Activated CD4-positive, alpha-beta memory T cell treated with anti-CD3 and anti-CD28 coated beads, Interleukin-2, amount 10 ng/mL, durations not matched to agents 7 days and 5 days (primary cell): ENCODE measurements at places on chromosomes 2 and 18. TPM values are rescaled to one million over a fixed set of nuclear protein-coding genes. Genes with fewer than 3 reads are reported as not detected.

DNA sequence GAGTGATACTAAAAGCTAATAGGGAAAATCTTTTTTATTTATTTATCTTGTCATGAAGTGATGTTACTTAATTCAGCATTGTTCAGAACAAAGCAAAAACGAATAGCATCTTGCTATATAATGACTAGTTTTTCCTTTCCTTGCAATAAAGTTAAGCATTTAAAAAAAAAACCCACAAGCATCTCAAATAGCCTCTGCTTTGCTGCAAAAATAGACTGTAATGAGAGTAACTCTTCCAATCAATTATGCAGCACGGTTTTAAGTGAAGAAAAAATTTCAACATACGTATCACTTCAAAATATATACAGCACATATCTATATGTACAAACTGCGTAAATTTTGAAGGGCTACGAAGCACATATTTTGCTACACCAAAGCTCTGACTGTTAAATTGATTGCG is 153.3 kb upstream of the VRK2 start:
- no peaks in the 10 kb centered on the region for H3K36me3 ChIP-seq
- no peak for DNase-seq
- no peaks in the 10 kb centered on the region for H3K4me1 ChIP-seq
- no peak overlapping the region for H3K4me3 ChIP-seq
- H3K27me3 ChIP-seq, result no peaks in the 10 kb centered on the region

GRCh38 chr2:88657131-88657530 is 29.9 kb upstream of the EIF2AK3 start:
- H3K36me3 ChIP-seq, result no peaks in the 10 kb centered on the region
- no peak overlapping the region for H3K4me3 ChIP-seq
- H3K4me1 ChIP-seq, result peaks cover 1% of the 10 kb centered on the region
- H3K27ac ChIP-seq, result no peak overlapping the region

- H3K4me3 ChIP-seq, result no peak overlapping the region
- H3K36me3 ChIP-seq, result peaks cover 3% of the 10 kb centered on the region
- no peaks in the 10 kb centered on the region for H3K27me3 ChIP-seq
- no peak overlapping the region for H3K27ac ChIP-seq
Measured at GRCh38 chr2:8116661-8117060, 565.2 kb upstream of the ID2 start.

DNA sequence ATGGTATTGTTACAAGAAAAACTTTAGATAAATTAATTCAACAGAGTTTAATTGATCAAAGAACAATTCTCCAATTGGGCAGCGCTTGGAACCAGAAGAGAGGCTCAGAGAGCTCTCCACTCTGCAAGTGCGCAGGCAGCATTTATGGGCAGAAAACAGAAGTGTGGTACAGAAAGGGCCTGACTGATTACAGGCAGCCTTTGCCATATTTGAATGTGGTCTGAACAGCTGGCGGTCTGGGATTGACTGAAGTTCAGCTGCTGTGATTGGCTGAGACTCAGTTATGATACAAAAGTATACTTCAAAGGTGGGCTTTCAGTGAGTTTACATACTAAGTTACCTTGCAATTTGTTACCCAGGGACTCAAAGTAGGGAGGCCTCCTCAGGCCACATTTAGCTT is 301.3 kb upstream of the ID2 start:
- no peak overlapping the region for H3K4me3 ChIP-seq
- peaks cover 2% of the 10 kb centered on the region for H3K36me3 ChIP-seq
- DNase-seq, result no peak
- H3K27ac ChIP-seq, result no peak overlapping the region

DNA sequence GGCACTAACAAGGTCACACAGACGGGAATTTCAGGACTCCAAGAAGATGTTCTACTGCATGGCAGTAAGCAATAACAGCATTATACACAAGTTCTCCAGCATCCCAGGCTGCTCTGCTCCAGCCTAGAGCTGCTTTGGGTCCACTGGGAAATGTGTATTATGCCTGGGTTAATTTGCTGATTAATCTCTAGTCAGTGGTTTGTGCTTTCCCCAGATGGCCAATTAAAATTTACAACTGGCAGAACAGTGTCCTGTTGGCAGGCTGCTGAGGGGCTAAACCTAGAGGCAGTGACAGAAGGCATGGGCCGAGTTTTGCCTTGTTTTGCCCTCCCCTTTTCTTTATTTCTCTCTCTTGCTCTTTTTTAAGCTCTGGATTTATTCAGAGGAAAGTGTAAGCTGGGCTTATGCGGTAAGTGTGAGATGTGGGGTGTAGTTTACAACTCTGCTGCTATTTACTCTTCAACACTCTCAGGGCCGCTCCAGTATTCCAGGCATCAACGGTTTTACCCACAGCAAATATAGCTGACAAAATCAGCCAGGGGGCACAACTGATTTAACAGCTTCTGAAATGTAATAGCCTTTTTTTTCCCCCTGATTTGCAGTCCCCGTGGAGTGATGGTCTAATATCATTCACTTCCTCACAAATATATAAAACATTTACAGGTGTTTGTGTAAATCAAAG is 348.0 kb downstream of the GPD2 start:
- H3K4me3 ChIP-seq, result no peak overlapping the region
- H3K27me3 ChIP-seq, result no peaks in the 10 kb centered on the region
- DNase-seq, result no peak
- no peaks in the 10 kb centered on the region for H3K36me3 ChIP-seq
- no peaks in the 10 kb centered on the region for H3K4me1 ChIP-seq

GRCh38 chr2:55862673-55863390 is 60.8 kb downstream of the EFEMP1 start:
- no peak overlapping the region for H3K27ac ChIP-seq
- no peaks in the 10 kb centered on the region for H3K36me3 ChIP-seq
- no peaks in the 10 kb centered on the region for H3K27me3 ChIP-seq
- DNase-seq, result no peak

GRCh38 chr2:43044093-43044681 is 182.2 kb downstream of the ZFP36L2 start:
- peaks cover 13% of the 10 kb centered on the region for H3K27me3 ChIP-seq
- H3K4me1 ChIP-seq, result peaks cover 24% of the 10 kb centered on the region
- H3K36me3 ChIP-seq, result no peaks in the 10 kb centered on the region

DNA sequence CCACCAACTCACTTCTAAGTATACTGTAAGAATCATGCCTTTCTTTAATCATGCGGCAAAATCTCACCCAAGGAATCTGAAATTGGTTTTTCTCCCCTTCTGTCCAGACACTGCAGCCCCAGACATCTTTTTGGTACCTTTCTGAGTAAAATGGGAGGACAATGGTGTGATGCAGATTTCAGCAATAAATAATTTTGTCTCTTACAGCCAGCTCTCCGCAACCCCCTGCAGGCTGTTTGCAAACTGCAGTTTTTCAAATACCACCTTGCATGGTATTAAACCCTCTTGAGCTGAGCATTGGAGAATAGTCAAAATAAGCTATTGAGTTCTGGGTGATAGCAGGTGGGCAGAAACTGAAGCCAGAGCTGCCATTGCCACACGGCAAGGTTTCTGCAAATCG is 32.2 kb downstream of the GPR39 start:
- no peak for DNase-seq
- no peak overlapping the region for H3K27ac ChIP-seq
- H3K4me3 ChIP-seq, result no peak overlapping the region
- no peaks in the 10 kb centered on the region for H3K36me3 ChIP-seq
- H3K4me1 ChIP-seq, result no peaks in the 10 kb centered on the region

DNA sequence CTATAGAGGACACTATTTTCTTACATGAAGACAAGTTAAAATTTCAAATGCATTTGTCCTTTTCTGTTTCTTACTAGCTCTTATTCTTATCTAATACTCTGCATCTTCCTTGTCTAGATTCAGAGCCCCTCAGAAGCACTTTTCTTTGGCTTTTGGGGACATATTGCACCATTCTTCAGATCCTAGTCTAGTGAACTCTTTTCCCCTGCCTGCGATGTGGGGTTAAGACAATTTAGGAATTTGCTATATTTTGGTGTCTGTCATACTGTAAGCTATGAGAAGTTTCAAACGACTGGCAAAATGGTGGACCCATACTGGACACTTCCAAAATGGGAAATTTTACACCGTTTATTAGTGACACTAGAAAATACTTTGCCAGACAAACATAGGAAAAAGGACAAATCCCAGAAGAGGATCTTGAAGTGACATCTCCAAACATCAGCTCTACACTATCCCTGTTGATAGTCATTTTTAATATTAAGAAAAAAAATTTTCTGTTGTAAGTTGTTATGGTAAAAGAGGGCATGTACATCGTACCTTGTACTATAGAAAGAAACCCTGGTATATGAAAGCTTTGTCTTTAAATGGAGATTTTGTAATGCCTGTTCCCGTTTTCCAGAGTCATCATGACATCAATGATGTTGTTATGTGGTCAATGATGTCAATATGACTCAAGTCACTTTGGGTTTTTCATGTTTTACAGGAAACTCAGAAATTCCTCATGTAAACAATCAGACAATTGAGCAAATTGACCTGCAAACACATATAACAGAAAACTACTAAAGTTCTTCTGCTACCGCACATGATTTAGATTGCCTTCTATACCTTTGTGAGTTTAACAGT is 4.4 kb upstream of the KYNU start:
- no peak overlapping the region for H3K4me3 ChIP-seq
- no peaks in the 10 kb centered on the region for H3K36me3 ChIP-seq
- no peaks in the 10 kb centered on the region for H3K4me1 ChIP-seq
- peaks cover 4% of the 10 kb centered on the region for H3K27me3 ChIP-seq
- no peak overlapping the region for H3K27ac ChIP-seq
- no peak for DNase-seq

DNA sequence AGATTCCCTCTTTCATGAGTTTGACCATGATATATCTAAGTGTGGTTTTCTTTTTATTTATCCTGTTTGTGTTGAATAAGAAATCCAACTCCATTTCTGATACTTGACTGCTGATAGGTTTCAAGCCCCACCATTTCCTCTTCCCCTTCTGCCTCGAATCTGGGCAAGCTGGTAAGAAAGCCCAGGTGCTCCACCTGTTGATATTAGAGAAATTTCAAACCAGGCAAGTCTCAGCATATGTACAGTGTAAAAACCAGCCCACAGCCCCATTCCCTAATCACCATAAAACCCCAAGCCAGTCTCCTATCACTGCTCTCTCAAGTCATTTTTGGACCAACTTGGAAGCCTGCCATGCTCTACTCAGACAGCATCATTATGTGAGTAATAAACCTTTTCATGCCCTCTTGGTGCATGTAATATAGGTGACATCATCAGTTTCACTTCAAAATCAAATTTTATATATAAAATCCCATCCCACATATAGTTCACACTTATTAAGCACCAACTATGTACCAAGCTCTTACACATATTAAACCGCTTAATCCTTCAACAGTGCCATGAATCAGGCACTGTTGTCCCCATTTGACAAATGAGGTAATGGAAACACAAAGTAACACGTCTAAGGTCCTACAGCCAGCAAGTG is 46.6 kb downstream of the SMAD2 start:
- H3K4me1 ChIP-seq, result peaks cover 24% of the 10 kb centered on the region
- H3K4me3 ChIP-seq, result no peak overlapping the region
- no peak overlapping the region for H3K27ac ChIP-seq
- H3K27me3 ChIP-seq, result no peaks in the 10 kb centered on the region

DNA sequence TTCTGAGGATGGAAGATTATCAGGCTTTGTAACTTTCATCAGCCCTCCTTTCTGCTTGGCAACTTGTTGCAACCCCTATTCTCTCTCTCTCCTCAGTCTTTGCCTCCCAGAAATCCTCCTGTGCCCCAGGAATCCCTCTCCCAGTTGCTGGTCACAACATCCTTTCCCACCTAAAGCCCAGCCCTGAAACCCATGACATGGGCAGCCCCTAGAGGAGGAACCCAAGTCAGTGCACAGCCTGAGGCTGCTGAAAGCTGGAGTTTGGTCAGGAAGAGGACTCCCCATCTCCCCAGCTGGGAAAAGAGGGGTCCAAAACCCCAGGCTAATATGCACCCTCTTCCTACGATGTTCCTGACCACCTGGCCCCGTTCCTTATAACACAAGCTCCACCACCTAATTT is 29.5 kb downstream of the PKDCC start:
- no peaks in the 10 kb centered on the region for H3K36me3 ChIP-seq
- no peak overlapping the region for H3K27ac ChIP-seq
- no peaks in the 10 kb centered on the region for H3K4me1 ChIP-seq
- H3K4me3 ChIP-seq, result no peak overlapping the region

DNA sequence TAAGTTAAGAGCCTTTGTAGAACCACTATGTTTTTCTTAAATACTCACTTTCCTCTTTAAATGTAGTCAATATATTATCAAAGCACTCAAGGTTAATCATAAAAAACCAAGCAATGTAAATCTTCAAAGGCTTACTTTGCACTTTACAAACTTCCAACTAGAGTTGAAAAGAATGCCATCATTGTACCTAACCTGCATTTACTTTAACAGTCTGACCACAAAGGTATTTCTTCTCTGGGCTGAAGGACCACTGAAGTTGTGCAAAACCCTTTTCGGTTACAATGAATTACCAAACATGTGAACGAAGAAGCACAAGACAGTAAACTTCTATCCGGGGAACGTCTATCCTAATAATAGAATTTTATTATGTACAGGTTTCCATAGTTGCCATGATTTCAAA is 3.0 kb downstream of the HNRNPLL start:
- H3K27ac ChIP-seq, result peak overlapping the region; percentile 84
- peaks cover 57% of the 10 kb centered on the region for H3K4me1 ChIP-seq
- peak overlapping the region; percentile 89 for H3K4me3 ChIP-seq
- DNase-seq, result no peak
- no peaks in the 10 kb centered on the region for H3K27me3 ChIP-seq
- H3K36me3 ChIP-seq, result peaks cover 56% of the 10 kb centered on the region

DNA sequence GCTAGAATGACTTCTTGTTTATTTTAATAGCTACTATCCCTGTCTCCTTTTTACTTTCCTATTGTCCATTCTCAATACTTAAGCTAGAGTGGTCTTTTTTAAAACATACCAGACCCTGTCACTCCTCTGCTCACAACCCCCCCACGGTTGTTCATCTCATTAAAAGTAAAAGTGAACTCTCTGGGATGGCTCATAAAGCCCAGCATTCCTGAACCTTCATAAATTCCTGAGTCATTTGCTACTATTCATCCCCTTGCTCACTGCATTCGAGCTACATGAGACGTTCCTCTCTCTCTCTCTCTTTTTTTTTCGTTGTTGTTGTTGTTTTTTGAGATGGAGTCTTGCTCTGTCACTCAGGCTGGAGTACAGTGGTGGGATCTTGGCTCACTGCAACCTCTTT is 148.7 kb upstream of the DSEL start:
- no peaks in the 10 kb centered on the region for H3K4me1 ChIP-seq
- no peak overlapping the region for H3K27ac ChIP-seq
- no peaks in the 10 kb centered on the region for H3K27me3 ChIP-seq
- no peaks in the 10 kb centered on the region for H3K36me3 ChIP-seq

The FBXO36 gene
- 0.71 TPM for total RNA-seq

The PLB1 gene
- total RNA-seq, result 1.2 TPM

The ABCG5 gene
- total RNA-seq, result not detected

The TEX51 gene
- not detected for total RNA-seq
